Stimulated activated CD4-positive, alpha-beta T cell treated with anti-CD3 and anti-CD28 coated beads, Interleukin-4, amount 100 ng/mL, for 48 hours (primary cell): ENCODE measurements at places on chromosomes 12 and 14.

DNA sequence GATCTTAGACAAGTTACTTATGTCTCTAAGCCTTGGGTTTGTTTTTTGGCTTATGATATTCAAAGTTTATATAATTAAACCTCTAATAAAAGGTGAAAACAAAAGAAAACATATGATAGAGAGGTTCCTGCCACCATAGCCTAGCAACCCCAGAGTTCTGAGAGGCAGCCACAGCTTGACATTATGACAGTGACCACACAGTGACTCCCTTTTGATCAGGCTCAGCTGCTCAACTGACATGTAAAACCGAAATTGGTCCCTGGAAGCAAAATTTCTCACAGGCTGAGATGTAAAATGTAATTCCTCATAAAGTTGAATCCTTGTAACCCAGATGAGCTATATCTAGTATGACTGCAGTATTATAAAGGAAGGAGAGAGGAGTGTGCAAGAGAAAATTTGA lies 108.5 kb downstream of the GCH1 start:
- DNase-seq = no peak

DNA sequence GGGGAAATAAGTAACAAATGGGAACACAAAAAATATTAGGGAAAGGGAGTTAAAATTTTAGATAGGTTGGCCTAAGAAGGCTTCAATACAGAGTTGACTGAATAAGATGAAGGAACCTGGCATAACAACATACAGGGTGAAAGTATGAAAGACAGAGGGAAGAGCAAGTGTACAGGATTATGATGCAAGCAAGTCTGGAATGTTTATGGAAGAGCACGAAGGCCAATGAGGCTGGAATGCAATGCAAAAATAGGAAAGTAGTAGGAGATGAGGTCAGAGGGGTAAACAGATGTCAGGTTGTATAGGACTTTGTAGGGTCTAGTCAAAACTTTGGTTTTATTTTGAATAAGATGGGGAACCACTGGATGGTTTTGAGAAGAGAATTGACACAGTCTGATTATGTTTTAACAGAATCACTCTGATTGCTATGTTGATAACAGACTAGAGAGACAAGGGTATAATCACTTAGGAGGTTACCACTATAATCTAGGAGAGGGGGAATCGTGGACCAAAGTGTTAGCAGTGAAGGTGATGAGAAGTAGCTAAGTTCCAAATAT lies 96.8 kb downstream of the OSBPL8 start:
- no peak for DNase-seq

- no peak for DNase-seq
Measured at GRCh38 chr12:87924149-87924548, 105.1 kb downstream of the C12orf50 start.

GRCh38 chr14:96363751-96364336 lies 518 bp downstream of the GSKIP start:
- no peak for DNase-seq

DNA sequence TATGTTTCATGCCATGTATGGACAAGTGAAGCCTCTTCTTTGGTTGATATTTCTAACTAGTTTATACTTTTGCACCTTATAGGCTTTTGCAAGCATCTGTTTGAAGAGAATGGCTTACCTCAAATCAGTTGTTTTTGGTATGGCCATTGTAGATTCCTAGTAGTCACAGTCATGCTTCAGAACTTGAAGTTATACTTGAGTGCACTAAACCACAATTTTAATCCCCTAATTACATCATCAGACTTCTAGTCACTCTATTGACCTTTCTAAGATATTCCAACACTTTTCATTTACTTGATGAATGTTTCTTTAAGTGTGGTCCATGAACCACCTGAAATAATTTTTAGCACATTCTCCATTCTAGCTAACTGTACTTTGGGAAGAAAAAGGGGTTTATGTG lies 18.6 kb upstream of the KLRB1 start:
- no peak for DNase-seq

DNA sequence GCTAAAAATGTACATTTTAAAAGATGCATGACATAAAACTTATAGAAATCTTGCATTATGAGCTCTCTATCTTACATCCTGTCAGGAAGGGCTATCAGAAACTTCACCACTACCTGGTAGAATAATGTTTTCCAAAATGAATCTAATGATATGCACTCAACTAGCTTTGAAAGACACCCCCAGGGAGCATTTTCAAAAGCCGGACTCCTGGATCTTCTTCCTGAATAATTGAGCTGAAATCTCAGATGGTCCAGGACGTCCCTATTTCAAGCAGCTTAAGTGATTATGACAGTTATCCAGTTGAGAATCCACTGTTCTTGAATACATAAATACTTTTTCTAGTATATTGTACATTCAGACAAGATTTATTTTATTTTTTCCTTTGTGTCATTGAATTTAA lies 200.6 kb upstream of the MGAT4C start:
- DNase-seq = no peak

GRCh38 chr12:127125607-127126259 lies 1141.2 kb upstream of the TMEM132C start:
- peak; percentile 13 for DNase-seq

GRCh38 chr12:126353604-126354003 lies 1288.4 kb downstream of the AACS start:
- DNase-seq = no peak

- DNase-seq = no peak
Measured at GRCh38 chr12:45235087-45236025, 19.5 kb downstream of the ANO6 start.

- no peak for DNase-seq
Measured at GRCh38 chr12:133225527-133225926, 10.2 kb downstream of the ANHX start.

GRCh38 chr14:64549016-64549415 lies 745 bp upstream of the PPP1R36 start:
- DNase-seq = no peak

DNA sequence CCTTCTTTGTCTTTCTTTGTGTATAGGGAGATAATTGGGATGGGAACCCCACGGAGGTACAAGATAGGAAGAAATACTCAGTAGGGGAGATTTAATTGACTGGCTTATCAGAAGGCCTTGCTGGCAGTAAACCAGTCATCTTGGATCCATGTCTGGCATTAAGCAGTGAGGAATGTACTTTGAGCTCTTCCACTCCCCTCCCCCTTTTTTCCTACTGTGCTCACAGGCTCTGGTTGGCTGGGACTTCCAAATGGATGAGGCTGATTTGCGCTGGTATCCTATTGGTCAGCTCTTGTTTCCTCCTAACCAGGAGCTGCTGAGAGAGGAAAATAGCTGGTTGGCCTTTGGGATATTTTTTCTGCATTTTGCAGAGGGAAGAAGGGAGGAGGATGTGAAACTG lies 24.7 kb downstream of the NGDN start:
- no peak for DNase-seq

GRCh38 chr12:20339060-20339459 lies 29.3 kb upstream of the PDE3A start:
- no peak for DNase-seq

DNA sequence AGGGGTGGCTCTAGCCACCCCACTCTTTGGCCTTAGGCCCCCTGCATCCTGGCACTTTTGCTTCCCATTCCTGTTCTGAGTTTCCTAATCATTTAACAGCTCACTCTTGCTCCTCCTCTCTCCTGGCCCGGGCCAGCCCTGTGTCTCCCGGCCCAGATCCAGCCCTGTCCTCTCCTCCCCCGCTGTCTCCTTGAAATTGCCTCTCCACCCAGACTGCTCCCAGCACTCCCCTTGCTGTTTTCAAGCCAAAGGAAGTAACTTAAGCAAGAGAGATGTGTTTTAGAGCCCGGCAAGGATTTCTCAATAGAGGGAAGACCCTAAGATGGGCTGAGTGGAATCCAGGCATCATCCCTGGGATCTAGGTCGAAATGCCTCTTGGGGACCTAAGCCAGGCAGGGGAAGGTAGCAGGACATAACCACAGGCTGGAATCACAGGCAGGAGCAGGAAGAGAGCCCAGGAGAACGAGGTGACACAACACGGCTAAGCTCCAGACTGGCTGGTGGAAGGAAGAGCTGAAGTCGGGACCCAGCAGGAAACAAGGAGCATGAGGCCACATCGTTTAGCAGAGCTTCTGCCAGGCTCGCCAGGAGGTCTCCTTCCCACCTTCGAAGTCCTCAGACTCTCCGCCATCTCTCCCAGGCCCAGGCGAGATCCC lies 2.0 kb upstream of the LRP1-AS start:
- no peak for DNase-seq

DNA sequence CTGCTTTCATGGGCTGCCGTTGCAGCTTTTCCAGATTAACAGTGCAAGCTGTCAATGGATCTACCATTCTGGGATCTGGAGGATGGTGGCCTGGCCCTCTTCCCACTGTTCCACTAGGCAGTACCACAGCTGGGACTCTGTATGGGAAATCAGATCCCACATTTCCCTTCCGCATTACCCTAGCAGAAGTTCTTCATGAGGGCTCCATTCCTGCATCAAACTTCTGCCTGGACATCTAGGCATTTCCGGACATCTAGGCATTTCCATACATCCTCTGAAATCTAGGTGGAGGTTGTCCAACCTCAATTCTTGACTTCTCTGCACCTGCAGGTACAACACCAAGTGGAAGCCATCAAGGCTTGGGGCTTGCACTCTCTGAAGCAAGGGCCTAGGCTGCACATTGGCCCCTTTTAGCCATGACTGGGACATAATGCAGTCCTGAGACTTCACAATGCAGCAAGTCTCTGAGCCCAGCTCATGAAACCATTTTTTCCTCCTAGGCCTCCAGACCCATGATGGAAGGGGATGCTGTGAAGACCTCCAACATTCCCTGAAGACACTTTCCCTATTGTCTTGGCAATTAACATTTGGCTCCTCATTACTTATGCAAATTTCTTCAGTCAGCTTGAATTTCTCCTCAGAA lies 863.3 kb downstream of the C12orf50 start:
- DNase-seq = no peak

GRCh38 chr12:6840761-6841515 lies at the start of gene GNB3:
Gene GNB3, plus strand, starts transcription at chr12:6840925. Its CDS starts 363 bp downstream, at chr12:6841288.
- no peak for DNase-seq

- DNase-seq = no peak
Measured at GRCh38 chr12:122072031-122072970, 6.3 kb upstream of the MLXIP start.

GRCh38 chr12:52372216-52373154 lies 5.2 kb upstream of the KRT85 start:
- DNase-seq = peak; percentile 41

DNA sequence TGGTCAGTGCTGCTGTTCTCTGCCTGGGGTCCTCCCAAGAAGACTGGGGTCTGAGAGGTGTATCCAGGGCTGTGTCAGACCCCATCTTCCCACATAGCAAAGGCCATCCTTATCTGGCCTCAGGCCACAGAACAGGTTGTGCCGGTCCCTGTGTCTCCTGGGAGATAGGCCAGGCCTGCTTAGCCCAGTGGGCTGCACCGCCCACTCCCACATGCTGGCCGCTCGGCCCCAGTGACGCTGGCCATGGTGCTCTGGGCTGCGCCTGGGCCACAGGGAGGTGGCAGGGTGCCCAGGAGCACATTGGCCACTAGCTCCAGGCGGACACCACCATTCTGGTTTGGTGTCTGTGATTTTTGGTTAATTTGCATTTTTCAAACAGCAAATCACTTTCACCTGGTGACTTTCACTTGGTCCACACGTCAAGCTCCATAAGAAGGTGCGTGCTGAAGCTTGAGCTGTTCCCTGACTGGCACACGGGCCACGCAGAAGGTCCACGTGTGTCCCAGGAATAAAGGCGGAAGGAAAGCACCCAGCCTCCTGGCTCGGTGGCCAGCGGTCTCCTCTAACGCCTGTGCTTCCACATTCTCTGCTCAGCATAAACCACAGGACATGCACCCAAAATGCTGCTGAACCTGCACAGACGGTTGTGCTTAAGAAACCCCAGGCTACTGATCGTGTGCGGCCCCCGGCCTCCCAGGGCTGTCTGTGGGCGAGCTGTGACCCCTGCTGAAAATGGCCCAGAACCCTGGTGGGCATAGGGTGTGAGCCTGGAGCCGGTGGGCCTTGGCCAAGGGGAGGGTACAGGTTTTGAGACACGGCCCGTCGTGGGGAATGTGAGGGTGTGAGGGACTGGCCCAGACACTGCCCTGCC lies 4.6 kb downstream of the FBRSL1 start:
- DNase-seq = no peak

DNA sequence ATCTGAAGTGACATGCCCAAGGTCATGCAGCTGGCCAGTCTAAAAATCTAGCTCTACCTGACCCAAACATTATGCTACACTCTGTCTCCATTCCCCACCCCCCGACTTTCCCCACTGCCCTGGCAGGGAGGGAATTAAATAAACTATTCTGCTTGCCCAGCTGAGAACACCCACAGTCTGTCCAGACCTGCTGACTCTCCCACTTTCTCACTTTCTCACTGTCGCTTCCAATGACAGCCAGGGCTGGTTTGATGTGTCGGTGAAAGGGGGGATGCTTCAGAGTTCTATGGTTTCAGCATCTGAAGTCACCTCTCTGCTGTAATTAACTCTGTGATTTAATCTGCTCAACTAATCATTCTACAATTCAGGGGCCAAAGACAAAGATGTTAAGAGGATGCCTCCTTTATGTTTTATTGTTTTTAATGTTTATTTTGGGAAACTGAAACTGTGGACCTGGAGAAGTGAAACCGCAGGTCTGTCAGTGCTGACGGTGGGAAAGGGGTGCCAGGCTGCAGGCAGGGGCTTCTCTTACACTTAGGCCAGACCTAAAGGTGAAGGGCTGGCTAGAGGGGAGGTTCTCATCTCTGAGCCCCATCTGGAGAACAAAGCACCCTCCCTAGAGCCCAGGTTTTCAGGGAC lies 8.1 kb upstream of the MSI1 start:
- DNase-seq = no peak

DNA sequence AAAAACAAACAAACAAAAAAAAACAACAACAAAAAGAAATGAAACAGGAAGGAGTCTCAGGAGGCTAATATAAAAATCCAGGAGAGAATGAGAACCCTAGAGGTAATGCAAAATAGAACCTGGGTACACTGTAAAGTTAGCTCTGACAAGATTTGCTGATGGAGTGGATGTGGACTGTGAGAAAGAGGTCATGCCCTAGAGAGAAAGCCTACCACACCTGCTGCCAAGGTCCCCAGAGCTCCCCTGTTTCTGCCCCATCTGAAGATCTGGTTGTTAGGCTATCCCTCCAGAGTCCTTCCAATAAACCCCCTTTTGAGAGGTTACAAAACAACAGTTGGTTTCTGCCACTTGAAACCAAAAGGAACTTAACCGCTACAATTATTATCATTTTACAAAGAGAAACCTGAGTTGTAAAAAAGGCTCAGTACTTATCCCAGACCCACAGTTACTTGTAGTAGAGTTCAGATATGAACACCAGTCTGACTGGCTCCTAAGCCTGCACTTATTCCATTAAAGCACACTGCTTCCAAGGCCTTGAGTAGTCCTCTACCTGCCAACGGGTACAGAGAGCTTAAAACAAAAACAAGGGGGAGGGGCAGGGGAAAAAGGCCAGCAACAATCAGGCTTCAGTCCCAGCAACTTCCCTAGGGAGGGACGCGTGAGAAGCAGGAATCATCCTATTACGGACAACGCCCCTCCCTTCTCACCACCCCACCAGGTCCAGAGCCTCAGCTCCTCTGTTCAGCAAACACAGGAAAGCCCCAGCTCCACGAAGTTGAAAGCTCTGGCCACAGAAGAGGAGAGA lies 27.7 kb downstream of the PPP1R13B start:
- no peak for DNase-seq

GRCh38 chr12:6047249-6048237 lies 76.9 kb downstream of the VWF start:
- DNase-seq = no peak

GRCh38 chr12:62306569-62307530 lies 46.6 kb downstream of the USP15 start:
- no peak for DNase-seq

- DNase-seq = no peak
Measured at GRCh38 chr14:58048219-58048618, 103.8 kb downstream of the ARMH4 start.
